ENCODE measurements at places on chromosomes 7 and 10.

GRCh38 chr10:131673396-131673795 is 227.4 kb upstream of the PPP2R2D start:
- DNase-seq, result no peak

DNA sequence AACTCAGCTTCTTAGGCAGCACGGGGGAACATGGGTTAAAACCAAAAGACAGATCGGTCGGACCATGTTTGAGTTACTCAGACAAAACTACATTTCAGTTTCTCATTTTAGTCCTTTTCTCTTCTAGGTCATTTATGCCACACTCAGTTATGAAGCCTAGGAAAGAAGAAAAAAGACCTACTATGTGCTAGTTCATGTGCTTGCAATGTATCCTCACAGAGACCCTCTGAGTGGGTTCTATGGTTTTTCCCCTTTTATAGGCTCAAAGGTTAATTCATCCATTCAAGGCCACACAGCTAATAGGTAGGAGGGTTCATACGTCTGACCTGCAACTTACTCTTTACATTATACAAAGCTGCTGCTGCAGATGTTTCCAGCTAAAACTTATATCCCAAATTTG is 104.7 kb upstream of the ZNF438 start:
- no peak for DNase-seq

DNA sequence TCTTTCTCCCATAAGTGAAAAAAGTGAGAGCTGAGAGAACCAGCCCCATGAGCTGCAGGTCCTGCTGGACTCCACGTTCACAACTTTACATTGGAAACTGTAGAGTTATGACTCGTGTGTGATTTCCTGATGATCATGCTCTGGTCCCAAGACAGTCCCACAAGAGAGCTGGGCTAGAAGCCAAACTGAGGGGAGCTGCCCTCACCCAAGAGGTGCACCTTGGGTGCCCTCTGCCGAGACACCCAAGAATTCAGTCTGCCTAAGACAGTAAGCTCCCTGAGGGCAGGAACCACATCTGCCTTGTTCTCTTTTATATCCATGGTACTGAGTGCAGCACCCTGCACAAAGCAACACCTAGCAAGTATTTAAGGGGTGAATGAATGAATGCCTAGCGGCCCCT is 112.8 kb upstream of the SFMBT2 start:
- no peak for DNase-seq

DNA sequence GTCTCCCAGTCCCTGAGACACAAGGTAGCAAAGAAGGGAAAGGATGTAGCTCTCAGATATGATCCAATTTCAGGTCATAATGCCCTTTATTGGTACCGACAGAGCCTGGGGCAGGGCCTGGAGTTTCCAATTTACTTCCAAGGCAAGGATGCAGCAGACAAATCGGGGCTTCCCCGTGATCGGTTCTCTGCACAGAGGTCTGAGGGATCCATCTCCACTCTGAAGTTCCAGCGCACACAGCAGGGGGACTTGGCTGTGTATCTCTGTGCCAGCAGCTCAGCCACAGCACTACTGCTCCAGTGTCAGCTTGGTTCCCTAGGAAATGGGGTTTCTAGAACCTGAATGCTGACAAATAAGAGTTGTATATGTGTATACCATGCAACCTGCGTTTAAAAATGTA is 74.6 kb upstream of the PRSS58 start:
- DNase-seq, result no peak

- no peak for DNase-seq
These were observed 64.7 kb downstream of the KAT6B start for GRCh38 chr10:74891053-74891452.

DNA sequence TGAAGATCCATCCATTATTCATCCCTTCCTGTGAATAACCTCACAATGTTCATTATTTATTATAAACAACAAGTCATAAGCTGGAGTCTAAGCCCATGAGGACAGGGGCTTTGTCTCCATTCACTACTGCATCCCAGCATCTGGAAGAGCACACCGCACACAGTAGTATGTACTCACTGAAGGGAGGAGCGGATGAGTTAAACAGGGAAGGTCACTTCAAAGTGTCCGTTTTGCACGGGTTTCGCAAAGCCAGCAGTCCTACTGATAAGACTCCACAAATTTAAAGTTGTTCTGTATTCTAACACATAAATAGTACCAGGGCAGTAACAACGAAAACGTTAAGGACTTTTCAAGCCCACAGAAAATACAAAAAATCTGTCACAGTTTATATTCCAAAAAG is 167.9 kb downstream of the PARD3 start:
- no peak for DNase-seq

DNA sequence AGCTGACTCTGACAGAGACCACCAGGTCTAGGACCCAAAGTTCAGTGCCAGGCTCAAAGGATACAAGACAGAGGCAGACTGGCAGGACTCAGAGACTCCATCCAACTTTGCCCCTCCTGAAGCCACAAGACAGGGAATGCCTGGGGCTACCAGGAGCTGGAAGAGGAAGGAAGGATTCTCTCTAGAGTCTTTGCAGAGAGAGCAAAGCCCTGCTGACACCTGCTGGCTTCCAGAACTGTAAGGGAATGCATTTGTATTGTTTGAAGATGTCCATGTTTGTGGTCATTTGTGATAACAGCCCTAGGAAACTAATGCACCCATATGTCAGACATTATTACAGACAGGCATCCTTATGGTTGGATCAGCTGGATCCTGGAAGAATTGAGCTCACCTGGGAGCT is 132.3 kb upstream of the C7orf33 start:
- DNase-seq, result no peak

DNA sequence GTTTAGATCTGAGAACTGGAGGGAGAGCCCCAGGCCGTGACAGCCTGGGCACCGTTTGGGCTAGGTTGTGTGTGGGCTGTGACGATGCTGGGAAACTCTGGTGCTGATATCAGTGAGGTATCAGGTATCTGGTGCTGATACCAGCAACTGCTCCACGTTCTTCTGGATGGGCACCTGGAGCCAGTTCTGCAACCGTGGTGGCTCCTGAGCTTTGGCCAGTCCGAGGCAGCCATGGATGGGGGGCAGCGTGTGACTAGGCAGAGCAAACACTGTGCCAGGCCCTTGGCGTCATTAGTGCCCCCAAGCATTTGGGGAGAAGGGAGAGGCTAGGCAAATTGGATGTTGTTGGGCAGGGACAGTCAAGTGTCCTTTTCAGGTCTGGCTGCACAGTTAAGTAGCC is 57.9 kb downstream of the ZNF467 start:
- DNase-seq, result no peak

- no peak for DNase-seq
These were observed 39.2 kb upstream of the FRMD4A start for GRCh38 chr10:14369906-14370305.

DNA sequence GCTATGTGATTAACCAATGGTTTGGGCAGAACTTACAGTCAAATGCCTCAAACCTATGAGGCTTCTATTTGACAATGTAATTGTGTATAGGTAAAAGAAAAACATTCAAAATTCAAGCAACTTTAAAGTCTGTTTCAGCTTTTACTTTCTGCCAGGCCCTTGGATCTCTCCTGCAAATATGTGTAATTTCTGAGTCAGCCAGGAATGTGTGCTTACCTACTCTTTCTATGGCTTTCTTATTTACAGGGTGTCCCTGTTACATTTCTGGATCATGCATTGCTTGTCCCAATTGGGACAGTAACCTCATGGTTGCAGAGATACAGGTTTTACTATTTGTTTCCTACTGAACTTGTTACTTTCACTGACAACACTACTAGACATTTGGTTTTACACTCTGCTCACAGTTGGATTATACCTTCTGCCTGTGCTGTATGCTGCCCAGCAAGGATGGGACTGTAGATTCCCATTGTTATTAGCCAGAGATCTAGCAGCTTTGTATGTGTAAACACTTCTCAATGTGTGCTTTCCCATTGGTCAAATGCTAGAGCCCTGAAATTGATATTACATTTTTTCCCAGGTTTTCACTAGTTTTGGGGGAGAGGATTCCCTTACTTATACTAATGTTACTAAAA is 355.3 kb downstream of the ARL4A start:
- no peak for DNase-seq

GRCh38 chr7:155188357-155188756 is 109.3 kb upstream of the INSIG1 start:
- no peak for DNase-seq

DNA sequence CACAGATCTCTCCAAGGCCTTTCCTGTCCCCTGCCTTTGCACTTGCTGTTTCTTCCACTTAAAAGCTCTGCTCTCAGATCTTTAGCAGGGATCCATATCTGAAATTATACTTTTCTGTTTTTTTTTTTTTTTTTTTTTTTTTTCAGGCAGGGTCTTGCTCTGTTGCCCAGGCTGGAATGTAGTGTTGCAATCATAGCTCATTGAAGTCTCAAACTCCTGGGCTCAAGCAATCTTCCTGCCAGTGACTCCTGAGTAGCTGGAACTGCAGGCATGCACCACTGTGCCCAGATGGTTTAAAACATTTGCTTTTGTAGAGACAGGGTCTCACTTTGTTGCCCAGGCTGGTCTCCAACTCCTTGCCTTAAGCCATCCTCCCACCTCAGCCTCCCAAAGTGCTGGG is 5.0 kb upstream of the TSPAN15 start:
- DNase-seq, result no peak

DNA sequence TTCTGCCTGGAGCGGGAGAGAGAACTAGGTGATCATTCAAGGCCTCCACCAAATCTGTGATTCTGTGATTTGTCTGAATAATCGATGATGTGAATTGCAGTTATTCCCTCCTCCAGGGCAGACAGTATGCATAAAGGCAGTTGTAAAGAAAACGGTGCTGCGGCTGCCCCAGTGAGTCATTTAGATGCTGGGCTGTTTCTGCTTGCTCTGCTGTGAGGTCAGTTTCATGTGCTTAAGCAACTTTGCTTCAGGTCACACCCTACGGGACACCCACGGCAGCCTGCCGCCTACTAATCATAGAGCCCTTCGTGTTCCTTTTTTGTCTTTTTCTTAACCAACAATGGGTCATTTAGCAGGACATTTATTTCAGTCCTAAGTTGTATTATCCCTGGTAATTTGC is 158.1 kb upstream of the PITRM1 start:
- DNase-seq, result no peak

- DNase-seq, result no peak
These were observed 156.7 kb downstream of the TWIST1 start for GRCh38 chr7:18960725-18961124.

GRCh38 chr10:641149-642010 is 48.1 kb downstream of the DIP2C start:
- DNase-seq, result no peak

DNA sequence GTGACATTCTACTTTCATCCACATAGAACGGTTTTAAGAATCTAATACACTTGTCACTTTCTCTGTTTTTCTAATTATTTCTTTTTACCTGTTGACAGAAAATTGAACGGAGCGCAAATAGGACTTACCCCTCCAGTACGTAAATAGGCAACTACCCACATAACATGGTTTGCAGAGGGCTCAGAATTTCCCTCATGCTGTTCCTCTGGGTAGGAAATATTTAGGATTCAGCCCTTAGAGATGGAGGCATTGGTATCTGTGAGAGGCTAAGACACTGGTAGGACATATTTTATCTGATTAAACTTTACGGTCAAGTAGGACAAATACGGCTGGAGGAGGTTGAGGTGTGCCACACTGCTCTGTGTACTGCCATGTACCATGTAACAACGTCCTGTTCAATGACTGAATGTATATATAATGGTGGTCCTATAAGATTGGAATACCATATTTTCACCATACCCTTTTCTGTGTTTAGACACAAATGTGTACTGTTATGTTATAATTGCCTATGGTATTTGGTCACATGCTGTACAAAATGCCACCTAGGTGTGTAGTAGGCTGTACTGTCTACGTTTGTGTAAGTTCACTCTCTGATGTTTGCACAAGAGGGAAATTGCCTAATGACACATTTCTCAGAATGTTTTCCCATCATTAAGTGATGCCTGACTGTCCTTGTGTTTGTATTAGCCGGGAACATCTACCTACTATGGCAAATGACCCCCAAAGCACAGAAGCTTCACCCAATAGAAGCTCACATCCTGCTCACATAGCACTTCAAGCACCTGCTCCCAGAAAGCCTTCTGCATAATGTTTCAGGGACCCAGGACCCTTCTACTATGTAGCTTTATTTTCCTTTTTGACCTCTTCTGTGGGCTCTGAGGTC is 429.4 kb upstream of the AKR1E2 start:
- no peak for DNase-seq

DNA sequence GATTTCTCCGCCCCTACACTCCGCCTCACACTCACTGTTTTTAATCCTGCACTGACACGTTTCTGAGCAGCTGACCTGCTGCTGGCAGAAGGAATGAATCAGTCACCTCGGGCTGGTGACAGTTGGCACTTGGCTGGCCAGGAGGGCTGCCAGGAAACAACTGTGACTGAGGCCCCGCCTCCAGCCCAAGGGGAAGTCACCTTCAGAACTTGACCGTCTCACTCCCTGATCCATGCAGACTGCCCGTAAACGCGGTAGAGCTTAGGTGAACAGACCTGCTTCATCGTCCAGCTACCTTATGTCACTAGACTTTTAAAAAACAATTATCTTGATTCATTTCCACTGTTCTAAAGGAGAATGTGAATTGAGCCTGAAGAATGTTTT is 107.5 kb downstream of the DOCK1 start:
- no peak for DNase-seq

DNA sequence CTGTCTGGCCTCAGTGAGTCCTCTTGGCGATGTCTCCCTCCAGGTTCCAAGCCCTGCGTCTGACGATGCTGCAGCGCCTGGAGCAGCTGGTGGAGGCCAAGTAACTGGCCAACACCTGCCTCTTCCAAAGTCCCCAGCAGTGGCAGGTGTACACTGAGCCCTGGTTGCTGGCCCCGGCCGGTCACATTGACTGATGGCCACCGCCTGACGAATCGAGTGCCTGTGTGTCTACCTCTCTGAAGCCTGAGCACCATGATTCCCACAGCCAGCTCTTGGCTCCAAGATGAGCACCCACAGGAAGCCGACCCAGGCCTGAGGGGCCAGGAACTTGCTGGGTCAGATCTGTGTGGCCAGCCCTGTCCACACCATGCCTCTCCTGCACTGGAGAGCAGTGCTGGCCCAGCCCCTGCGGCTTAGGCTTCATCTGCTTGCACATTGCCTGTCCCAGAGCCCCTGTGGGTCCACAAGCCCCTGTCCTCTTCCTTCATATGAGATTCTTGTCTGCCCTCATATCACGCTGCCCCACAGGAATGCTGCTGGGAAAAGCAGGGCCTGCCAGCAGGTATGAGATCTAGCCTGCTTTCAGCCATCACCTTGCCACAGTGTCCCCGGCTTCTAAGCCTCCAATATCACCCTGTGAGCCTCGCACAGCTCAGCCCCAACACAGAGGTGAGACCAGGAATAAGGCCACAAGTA is 7.3 kb upstream of the ZNF22 start:
- no peak for DNase-seq

DNA sequence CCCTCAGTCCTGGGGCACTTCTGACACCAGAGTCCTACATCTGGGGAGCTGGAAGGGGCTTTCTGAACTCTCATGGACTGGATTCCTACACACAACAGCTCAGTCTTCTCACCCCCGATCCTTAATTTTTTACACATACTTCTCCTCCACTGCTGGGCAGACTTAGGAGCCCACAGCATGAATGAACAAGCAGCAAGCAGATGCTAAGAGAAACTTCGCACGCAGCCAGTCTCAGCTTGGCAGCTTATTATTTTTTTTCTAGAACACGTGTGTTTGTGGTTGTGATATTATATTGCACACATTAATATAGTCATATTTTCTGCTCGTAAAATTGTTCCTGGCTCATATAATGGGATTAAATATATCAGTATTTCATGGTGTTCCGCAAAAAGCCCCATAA is 50.9 kb upstream of the LOXL4 start:
- no peak for DNase-seq

Data from stimulated activated CD8-positive, alpha-beta memory T cell treated with anti-CD3 and anti-CD28 coated beads, Interleukin-7, amount 100 ng/mL, for 4 hours (primary cell).